ENCODE measurements at places on chromosomes 5 and 9.

DNA sequence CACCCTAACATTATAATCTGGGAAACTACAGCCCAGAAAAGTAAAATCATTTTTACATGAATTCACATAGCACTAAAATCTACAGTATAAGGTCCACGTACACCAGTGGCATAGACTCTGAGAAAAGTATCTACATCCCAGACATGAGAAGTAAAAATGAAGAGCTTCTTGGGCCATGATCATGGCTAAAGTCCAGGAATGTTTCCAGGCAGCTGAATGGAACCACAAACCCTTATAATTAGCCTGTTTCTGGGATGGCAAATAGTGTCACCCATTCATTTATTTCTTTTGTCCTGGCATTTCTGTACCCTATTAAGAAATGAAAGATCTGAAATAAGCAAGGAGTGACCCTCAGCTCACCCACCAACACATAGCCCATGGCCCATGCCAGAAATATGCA is 217.9 kb downstream of the SPOCK1 start:
- no peak for DNase-seq

GRCh38 chr5:31410089-31410488 is 121.8 kb downstream of the DROSHA start:
- DNase-seq, result no peak

DNA sequence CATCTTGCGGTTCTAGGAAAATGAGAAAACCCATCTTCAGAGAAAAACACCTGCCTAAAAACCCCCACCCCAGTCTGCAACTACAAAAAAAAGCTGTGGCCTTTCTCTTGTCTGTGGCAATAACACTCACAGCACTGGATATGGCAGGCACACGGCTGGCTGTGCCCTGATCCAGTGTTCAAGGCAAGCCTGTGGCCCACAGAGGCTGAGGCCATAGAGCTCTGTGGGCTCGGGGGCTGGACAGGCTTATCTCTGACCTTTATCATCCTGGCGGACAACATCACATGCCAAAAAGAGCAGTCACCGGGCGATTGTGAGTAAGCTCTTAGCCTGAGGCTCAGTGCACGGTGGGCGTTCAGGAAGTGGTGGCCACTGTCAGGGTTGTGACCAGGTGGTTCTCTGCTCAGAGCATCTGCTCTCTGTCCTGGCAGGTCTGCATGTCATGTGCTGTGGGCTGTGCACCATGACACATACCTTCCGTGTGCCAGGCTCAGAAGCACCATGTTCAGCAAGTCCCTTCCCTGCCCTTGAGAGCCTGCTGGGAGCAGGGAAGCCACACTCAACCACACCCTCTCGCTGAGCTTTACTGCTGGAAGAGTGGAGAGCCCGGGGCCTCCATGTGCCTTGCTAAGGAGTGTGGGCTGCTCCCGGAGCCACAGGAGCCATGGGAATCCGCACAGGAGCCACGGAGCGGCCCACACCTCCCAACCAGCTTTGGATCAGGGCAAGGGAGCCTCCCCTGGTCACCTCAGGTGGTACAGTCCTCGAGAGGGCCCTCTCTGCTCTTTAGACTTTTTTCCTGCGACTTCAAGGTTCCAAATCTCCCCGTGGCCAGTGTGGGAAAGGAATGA is 34.6 kb upstream of the WDR38 start:
- DNase-seq, result no peak

DNA sequence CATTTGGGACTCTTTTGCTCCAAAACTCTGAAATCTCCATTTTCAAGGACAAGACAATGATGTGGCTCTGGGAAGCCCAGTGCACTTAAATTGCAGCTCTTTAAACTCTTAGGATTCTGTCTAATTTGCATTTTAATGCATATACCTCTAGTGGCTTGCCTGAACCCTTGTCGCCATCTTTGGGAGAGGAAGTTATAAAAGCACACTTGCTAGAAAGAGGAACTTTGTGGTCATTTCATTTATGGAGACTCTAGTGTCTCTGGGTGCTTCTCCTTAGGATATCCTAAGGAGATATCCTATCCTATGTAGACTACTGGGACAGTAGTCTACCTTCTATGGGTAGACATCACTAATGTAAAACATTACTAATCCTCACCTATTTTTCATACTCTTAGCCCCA is 77.3 kb upstream of the SLC1A3 start:
- no peak for DNase-seq

DNA sequence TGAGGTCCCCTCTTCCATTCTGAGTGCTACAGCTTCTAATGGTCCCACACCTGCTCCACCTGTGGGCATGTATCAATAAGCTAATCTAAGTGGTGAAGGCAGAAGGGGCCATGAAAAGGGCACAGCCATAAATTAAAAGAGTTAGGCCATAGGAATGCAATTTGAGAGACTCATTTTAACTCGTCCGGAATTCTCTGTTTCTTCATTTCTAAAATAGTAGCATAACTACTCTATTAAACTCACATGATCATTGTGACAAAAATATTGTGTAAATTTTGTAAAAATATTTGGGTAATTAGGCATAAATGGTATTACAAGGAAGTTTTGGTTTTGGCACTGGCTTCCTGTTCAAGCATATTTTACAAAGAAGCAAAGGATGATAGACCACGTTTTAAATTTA is 103.1 kb upstream of the TXNDC8 start:
- DNase-seq, result no peak

GRCh38 chr5:115983519-115983918 is 21.2 kb downstream of the LVRN start:
- no peak for DNase-seq

DNA sequence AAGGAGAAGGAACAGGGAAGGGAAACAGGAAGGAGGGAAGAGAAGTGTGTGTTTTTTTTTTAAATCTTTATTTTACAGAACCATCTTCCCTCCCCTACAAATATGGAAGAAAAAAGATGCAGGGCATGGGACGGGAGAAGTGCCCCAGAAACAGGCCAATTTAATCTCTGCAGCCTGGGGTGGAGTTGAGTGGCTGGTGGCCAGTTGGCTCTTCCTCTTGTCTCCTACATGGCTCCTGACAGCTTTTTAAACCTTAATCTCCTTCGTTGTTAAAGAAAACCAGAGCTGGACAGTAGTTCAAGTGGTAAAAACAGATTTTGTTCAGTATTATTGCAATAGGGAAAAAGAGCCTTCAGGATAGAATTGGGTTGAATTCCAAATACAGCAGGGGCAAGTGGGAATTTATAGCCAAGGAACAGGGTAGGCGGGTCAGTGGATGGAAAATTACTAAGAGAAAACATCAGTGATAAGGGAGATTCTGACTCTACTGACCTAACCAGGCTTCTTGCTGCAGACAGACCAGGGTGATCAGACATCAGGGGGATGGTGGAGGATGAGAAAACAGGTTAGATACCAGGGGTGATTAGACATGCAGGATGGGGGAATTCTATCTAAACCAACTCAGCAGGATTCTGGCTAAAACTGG is 125.1 kb upstream of the CLINT1 start:
- no peak for DNase-seq

- no peak for DNase-seq
Observed at GRCh38 chr5:123154886-123155445, 65.9 kb downstream of the PRDM6 start.

GRCh38 chr9:21591221-21592062 is 109.3 kb upstream of the IFNE start:
- no peak for DNase-seq

DNA sequence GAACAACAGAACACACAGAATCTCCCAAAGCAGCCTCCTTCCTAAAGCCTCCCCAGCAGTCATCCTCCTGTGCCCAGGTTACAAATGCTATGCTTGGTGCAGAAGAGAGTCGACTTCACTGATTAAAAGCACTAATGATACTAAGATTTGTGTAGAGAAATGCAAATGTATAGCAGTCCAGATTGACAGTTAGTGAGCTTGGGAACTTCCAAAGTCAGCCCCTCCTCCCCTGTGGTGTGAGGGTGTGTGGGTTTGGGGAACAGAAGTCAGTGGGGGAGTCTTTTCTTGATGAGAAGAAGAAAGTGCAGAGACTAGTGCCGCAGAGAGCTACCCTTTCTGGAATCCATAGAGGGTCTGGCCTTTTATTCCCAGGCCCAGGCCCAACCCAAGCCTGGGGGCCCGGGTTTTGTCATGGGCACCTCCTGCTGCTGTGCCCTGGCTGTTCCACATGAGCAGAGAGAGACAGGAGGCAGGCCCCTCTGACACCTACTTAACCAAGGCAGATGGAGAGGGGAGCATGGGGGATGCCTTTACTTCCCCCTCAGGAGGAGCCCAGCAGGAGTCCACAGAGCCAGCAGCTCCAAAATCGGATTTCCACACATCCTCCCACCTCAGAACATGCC is 173.3 kb downstream of the DENND1A start:
- DNase-seq, result no peak

GRCh38 chr5:139658928-139659667 is 10.9 kb downstream of the CXXC5 start:
- no peak for DNase-seq

- DNase-seq, result no peak
Observed at GRCh38 chr9:27785714-27786100, 212.4 kb upstream of the C9orf72 start.

DNA sequence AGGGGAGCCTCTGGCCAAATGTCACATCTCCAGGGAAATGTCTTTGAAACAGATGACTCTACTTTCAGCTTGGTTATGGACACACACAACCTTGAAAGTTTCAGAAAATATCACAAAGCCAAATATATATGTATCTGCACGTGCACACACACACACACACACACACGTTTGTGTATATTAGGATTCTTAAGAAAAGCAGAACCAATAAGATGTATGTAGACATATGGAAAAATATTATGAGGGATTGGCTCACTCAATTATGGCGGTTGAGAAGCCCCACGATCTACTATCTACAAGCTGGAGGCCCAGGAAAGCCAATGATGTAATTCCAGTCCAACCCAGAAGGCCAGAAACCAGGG is 194.9 kb downstream of the PALM2AKAP2 start:
- no peak for DNase-seq

GRCh38 chr5:73748510-73749400 is 122.8 kb downstream of the ARHGEF28 start:
- DNase-seq, result no peak

DNA sequence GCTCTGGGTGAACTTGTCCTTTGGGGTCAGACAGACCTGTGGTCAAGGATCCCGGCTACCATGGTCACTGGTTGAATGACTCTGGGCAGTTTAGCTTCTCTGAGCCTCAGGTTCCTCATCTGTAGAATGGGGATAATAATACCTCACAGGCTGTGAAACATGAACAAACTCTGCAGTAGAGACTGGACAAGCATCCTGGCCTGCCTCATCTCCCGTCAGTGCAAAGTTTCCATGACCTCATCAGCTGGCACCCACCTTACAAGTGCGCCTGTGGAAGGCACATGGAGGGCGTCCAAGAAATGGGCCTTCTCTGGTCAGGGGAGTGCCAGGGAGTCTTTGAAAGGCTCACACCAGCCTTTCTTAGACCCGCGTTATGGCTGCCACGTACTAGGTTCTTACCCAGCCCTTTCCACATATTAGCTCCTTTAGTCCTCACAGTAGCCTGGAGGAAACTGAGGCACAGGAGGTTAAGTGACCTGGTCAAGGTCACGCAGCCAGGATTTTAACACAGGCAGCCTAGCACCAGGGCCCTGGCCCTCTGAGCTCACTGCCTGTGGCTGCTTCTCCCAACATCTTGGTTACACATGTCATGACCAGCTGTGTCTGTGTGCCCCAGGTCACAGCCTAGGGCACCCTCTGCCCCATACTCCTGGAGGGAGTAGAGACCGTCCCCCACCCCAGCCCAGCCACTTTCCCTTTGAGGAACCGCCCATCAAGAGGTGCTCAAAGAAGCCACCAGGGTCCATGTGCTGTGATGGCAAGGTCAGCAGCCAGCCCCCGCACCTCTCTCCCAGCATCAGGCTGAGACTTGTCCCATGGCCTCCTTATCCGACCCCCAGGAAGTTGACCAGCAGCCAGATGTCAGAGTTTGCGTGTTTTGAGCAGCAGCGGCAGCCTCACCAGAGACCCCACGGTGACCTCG is 39.4 kb upstream of the RPL26L1 start:
- no peak for DNase-seq

DNA sequence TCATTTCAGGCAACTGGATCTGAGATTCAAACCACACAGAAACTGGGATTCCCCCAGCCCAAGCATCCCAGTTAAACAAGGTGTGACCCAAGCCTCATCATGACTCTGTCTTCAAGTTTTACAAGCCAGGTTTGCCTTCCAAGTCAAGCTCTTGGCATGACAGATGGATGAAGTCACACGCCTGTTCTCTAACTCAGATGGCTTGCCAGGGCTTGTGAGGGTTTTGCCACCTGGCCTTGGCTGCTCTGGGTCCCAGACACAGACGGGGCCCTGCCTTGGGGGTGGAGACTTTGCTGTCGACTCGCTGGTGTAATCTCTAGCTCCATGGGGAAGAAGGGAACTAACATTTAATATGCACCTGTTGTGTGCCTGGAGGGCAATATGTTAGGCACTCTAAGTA is 95.8 kb upstream of the RARS1 start:
- DNase-seq, result no peak

DNA sequence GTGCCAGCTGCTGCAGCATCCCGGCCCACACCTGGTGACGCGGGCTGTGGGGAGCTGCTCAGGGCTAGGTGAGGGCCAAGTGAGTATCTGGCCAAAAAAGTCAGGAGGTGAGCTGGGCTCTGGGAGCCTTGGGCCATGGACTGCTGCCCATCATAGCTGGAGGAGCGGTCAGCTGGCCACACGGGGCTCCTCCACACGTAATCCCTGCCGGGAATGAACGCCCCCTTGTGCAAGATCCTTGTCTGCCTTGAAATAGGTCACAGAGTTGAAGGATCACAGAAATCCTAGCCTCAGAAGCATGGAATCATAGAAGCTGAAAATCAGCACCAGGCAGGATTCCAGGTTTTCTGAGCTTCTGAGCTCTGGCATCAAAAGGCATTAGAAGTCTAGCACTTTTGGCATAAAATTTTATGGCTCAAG is 16.8 kb upstream of the COL27A1 start:
- DNase-seq, result no peak

- DNase-seq, result no peak
Observed at GRCh38 chr9:27382975-27383374, 86.0 kb upstream of the EQTN start.

GRCh38 chr9:22992780-22993179 is 546.2 kb downstream of the DMRTA1 start:
- DNase-seq, result no peak

- no peak for DNase-seq
Observed at GRCh38 chr5:80860924-80861613, 99.1 kb upstream of the RASGRF2 start.

GRCh38 chr5:72599065-72599433 is 91.8 kb upstream of the ZNF366 start:
- no peak for DNase-seq

DNA sequence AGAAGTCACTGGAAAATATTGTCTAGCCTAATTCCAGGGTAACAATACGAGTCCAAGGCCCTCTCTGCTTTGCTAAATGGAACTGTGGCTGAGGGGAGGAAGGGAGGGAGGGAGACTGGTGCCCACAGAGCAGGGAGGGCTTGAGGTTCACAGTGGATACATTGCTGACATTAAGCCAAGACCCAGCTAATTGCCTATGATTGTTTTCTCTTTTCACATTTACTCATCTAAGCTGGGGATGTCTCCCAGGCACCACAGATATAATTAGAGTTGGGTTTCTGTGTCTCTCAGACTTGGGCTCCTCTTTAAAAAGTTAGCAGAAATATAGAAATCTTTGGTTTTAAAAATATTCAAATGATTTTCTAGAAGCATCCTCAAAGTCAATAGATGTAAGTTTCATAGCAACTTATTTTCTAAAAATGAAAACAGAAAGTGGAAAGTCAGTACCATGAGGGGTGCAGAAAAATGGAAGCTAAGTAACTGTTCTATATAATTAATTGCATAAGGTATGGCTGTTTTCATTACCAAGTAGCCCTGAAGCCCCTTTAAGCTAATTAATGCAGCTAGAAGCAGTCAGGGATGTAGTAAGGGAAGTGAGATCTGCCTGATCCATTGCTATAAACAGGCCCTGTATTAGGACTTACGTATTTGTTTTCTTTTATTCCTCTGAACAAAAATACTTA is 259.8 kb downstream of the NDUFS4 start:
- no peak for DNase-seq

All from stimulated activated CD4-positive, alpha-beta T cell treated with anti-CD3 and anti-CD28 coated beads, Interleukin-1b, Interleukin-23, amount 100 ng/mL, for 1 hour (primary cell).